ENCODE measurements at places on chromosomes 5 and 9.

GRCh38 chr5:154331232-154331631, 114.6 kb upstream of the SAP30L start:
- DNase-seq: no peak

GRCh38 chr5:140338336-140338735, 8.1 kb downstream of the HBEGF start:
- DNase-seq: no peak

DNA sequence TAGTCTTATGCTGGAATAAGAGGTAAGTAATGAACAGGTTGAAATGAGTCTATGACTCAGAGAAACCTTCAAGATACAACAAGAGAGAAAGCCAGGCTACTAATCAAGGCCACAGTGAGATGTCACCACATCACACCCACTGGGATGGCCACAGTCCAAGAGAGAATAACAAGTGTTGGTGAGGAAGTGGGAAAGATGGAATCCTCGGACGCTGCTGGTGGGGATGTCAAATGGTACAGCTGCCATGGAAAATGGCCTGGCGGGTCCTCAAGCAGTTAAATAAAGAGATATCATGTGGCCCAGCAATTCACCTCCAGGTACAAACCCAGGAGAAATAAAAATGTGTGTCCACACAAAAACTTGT, 41.9 kb upstream of the NEURL1B start:
- no peak for DNase-seq

- DNase-seq: no peak
Observed at GRCh38 chr5:146249801-146250200, 46.4 kb downstream of the RBM27 start.

DNA sequence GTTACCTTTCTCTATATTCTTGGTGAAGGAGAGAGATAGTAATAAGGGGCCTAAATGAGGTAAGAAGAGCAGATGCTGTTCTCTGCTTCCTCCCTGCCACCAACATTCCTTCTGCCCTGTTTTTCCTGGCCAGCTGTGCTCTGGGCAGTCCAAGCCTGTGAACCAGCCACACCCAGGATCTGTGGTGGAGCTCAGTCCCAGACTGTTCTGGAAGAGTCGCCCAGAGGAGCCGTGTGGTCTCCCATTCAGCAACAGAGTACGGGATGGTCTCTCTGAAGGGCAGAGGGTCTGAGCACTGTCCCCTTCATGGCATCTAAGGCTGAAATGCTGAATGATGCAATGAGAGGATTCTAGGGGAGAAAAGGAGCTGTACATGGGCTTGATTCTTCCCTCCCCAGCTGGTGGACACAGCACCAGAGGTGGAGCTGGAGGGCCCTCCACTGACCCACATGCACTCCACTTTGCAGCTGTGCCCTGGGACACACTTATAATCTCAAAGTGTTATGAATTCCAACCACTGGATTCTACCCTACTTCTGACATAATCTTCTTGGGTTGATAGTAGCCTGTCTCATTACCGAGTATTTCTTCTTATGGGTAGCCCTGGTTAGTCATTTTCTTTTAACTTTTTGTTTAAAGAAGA, 70.8 kb upstream of the RPS23 start:
- no peak for DNase-seq

Measured in GM18507 (cell line).